ENCODE measurements at places on chromosomes 2 and 18. TPM values are rescaled to one million over a fixed set of nuclear protein-coding genes. Genes with fewer than 3 reads are reported as not detected.

The REEP1 gene
- not detected for total RNA-seq

The ENOSF1 gene
- 111 TPM for total RNA-seq

The ALK gene
- total RNA-seq, result not detected

The IL1B gene
- total RNA-seq, result 5.5 TPM

The TXNDC9 gene
- 41.0 TPM for total RNA-seq

The TMEM17 gene
- 2.6 TPM for total RNA-seq

The KCNK3 gene
- not detected for total RNA-seq

The DCTN1 gene
- total RNA-seq, result 113 TPM

The POTEJ gene
- not detected for total RNA-seq

The DOK6 gene
- not detected for total RNA-seq

The SOCS6 gene
- total RNA-seq, result 16.9 TPM

The CRIM1 gene
- total RNA-seq, result 185 TPM

The ZNF892 gene
- total RNA-seq, result 10.3 TPM

Data from MCF 10A (cell line).